Fibroblast of upper back skin (primary cell): ENCODE measurements at places on chromosomes 3 and 15.
A peak's percentile ranks its signal among the peaks of the same experiment; 100 is the strongest.

DNA sequence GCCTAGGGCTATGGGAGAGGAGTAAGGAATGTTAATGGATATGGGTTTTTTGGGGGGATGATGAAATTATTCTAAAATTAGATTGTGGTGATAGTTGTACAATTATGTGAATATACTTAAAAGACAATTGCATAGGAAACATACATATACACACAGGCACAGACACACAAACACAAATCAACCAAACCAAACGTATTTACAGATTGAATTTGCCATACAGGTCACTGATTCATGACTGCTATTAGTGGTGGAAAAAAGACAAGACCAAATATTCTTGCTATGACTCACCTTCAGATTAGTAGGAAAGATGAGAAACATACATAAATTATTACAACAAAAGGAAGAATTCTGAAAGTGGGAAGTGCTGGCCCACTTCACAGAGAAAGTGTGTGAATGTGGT, 85.3 kb downstream of the C3orf38 start:
- DNase-seq, result peak; percentile 61

- DNase-seq, result no peak
These were observed 226.1 kb upstream of the BHLHE40 start for GRCh38 chr3:4753073-4753691.

DNA sequence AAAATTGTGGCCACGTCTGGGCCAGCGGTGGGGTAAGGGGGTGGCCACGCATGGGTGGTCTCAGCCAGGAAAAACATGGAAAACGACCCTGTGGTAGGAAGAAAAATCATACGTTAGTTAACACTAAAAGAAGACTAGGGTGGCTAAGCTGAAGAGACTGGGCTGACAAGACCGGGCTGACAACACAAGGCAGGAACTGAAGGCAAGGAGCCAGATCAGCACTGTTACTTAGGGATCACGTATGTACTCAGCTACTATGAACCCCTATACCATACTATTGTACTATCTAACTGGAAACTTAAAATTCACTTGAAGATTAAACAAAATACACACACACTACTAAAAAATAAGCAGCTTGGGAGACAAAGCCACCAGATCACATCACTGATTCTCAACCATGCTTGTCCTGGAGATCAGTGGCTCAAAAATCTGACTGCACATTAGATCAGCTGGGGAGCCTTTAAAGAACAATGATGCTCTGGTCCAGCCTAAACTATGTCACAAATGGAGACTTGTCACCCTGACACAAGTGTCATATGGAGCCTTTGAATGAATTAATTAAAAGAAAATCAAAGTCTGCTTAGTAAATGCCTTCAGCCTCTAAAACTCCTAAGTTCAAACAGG, 442.2 kb downstream of the SHQ1 start:
- DNase-seq, result no peak

DNA sequence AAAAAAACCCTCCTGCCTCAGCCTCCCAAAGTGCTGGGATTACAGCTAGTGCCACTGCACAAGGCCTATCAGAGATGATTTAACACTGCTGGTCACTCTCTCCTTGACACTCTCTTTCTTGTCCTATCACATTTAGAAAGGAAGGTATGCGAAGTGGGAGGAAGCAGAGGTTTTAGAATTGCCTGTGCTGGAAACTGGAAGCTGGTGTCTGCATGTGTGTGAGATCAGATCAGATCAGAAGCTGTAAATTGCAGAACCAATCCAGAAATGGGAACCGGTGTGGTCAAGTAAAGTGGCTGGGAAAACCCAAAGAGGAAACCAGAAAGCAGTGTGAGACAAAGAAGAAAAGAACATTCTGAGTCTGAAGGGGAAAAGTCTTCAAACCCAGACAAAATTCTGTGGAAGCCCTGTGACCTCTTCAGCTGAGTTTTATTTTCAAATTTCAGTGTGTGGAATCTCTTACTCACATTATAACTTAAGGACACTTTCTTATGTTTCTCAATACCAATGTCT, 2.8 kb downstream of the EFHB start:
- no peak for DNase-seq

DNA sequence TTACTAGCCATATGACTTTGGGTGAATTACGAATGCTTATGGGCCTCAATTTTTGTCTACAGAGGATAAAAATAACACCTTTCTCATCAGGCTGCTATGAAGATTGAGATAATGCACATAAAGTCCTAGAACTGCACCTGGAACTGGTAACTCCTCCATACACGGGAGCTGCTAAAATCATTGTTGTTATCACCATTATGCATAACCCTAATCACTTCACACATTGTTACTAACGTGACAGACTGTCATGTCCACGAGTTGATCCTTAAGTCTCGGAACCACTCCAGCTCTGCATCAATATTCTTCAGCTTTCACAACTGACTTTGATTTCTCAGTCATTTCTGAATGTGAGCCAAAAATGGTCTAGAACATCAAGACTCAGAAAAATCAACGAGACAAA, 64.1 kb downstream of the RFTN1 start:
- DNase-seq, result no peak

- DNase-seq, result no peak
These were observed 40.9 kb upstream of the LDHAL6B start for GRCh38 chr15:59165726-59166125.

GRCh38 chr3:31377045-31377642, 155.6 kb upstream of the STT3B start:
- peak; percentile 84 for DNase-seq
